ENCODE measurements at places on chromosomes 2 and 18.

- DNase-seq = no peak
These were observed 67.4 kb downstream of the GYPC start for GRCh38 chr2:126723281-126723815.

DNA sequence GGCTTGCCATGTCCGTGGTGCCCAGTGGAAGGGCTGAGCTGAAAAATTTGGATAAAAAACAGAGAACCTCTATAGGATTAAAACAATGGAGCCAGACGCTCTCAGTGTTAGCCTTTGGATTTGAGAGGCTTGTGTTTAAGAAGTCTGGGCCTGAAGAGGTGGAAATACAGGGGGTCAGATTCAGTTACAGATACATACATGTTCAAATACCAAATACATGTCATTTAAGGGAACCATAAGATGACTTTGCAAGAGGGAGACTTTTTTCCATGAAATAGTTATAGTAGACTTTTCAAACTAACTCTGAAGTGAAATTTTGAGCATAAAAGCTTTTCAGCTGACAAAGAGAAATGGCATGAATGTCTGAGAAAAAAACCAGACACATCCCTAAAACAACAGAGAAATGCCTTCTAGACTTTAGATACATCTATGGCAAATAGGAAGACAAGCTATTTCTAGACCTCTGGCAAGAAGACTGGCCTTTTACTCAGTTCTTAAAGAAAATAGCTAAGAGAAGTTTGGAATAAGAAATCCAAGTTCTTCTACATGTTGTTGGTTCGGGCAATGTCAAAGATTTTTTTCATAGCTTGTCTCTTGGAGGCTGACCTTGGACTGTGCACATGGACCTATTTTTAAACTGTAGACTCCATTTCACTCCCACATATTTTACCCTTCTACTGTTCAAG is 112.9 kb downstream of the LTBP1 start:
- no peak for DNase-seq

DNA sequence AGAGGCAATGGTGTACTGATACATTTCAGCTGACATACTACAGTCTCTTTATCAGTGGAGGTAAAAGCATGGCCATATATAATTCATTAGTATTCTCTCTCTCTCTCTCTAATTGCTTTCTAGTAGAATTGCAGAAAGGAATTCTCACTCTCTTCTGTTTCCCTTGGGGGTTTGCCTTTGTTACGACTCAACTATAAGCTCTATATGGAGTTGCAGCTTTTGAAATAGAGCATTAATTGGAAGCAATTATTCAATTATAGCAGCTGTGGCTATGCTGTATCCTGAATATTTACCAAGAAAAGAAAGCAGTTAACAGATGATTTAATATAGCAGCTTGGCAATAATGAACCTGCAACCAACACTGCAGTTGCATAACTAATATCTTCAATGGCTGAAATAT is 132.7 kb upstream of the STON1 start:
- DNase-seq = no peak

- DNase-seq = no peak
These were observed 173.9 kb upstream of the ERBB4 start for GRCh38 chr2:212712466-212712865.

DNA sequence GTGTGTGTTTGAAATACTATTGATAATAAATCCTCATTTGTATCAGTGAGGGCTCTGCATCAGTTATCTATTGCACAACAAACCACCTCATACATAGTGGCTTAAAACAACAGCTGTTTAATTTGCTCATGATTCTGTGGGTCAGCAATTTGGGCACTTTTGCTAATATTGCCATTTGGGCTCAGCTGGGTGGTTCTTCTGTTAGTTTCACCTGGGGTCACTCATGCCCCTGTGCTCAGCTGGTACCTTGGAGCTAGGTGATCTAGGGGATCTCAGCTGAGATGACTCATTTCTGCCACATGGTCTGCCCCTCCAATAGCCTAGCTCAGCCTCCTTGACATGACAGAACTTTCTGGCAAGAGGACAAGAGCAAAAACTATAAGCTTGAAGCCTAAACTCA is 126.3 kb downstream of the LYPD6B start:
- DNase-seq = no peak

DNA sequence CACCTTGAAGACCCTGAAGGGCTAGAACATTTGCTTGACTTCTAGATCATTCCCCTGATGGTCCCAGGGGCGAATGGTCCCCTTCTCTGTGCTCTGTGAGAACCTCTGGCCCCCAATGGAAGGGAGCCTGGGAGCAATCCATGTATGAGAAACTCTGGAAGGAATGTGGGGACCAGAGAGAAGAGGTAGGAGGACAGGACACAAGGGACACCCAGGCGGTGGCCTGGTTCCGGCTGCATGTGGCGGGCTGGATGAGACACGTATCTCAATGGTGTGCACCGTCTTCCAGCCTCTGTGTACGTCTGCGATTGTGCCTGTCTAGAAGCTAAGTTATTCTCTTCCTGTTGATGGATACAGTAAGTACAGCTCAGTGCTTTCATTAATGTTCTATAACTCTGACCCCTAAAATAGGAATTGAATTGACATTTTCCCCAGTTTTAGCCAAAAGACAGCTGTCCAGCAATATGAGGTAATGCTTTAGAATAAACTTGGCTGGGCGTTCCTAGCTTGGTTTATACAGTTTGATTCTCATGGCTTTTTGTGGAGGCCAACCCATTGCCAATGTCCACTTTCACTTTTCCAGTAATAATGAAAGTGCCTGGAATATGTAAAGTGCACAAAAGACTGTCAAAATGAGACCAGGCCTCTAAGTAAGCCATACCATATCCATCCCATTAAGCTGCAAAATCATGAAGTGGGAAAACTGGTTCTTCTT is 30.1 kb upstream of the COPS8 start:
- DNase-seq = no peak

- DNase-seq = no peak
These were observed 67.3 kb downstream of the UXS1 start for GRCh38 chr2:106126705-106127281.

DNA sequence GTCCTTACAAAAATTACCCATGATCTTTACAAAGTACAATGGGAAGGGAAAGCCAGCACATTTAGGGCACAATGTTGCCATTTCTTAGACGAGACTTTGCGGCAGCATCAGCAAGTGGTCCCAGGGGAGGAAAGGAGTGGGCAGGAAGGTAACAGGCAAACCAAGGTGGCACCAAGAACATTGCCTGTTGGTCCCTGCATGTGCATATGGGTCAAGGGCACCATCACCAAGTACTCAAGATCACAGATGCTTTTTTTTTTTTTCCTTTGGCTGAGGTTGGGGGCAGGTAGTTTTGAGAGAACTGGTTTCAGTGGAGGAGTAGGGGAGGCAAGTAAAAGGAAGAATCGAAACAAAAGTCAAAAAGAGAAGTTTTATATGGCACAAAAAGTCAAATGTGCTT is 752 bp upstream of the CYTIP start:
- no peak for DNase-seq

- no peak for DNase-seq
These were observed 24.3 kb downstream of the GALNT1 start for GRCh38 chr18:35605686-35606417.

GRCh38 chr2:110113961-110114591 is 1.5 kb downstream of the MALL start:
- DNase-seq = no peak

DNA sequence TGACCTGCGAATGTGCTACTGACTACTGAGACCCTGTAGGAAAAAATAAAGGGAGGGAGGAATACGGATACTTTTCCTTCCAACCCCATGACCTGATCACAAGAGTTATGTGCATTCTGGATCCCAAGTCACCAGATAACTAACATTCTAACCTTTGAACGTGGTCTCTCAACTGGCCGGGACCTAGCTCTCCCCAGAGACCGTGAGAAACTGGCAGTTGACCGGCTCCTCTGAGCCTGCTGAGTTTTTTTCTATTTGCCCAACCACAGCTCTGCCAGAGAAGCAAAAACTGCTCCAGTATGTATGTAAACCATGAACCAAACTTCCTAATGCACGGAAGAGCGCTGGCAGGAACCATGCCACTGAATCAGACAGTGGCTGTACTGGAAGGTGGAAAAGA is 47.5 kb upstream of the PTMA start:
- no peak for DNase-seq

DNA sequence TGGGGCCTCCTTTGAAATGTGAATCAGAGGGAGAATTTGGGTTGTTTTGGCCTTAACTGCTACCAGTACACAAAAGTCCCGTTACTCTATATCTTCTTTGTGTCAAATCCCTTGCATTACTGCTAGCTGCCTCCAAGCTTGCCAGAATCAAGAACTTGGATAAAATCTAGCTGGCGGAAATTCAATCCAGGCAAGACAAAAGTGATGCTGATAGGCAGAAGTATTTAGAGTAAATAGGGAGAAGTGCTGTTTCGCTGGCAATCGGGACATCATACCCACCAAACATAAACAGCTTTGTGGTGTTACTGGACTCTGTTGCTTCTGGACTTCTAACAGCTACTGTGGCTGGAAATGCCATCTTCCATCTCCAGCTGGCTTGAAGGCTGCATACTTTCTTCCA is 2.5 kb downstream of the IFIH1 start:
- DNase-seq = no peak

DNA sequence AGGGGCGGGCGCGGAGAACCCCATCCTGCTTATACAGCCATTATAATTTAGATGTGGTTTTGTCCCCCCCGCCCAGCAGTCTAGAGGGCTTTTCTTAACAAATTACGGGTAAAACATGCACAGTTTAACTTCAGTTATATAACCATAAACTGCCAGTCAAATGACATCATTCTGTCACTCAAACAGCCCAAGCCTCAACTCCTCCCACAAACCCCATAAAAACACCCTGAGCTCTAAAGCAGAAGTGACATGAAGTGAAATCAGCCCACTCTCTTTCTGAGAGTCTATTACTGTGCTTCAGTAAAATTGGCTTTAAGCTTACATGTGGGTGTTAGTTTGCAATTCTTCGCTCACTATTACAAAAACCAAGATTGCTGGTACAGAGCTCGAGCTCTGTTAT is 705.1 kb upstream of the GCFC2 start:
- no peak for DNase-seq

DNA sequence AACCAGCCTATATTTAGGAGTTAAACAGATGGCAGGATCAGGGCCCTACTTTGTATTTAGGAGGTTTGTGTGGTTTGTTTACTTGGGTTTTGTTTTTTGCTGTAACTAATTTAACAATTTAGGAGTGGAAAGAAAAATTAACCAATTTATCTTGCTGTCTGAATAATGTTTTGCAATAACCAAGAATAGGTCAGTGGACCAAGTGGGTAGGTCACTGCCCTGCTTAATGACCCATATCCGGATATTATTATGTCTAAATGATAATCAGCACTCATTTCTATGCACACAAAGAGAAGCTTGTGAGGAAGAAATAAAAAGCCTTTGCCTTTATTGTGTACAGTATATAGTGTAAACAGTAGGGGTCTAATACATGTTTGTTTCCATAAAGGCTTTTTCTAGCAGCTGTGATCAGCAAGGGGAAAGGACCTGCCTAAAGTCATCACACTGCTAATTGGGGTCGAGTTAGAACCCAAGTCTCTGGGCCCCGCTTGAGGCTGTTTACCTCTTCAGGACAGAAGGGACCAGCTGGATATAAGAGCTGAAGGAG is 76.6 kb downstream of the TGOLN2 start:
- DNase-seq = no peak

DNA sequence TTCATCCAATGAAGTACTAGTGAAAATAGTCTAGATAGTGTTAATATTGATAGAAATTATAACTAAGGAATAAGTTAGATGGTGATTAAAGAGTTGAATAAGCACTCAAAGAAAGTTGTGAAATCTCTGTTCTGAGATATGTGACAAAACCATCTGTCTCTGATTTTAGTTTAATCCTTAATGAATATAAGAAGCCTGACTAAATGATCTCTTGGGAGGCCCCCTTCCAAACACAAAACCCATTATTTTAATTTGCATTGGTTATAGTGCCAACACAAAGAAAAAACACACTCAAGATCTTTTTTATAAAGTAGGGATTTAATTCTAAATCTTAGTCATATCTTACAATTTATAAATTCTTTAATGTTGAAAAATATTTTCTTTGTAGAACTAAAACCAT is 34.0 kb downstream of the SCN2A start:
- no peak for DNase-seq

DNA sequence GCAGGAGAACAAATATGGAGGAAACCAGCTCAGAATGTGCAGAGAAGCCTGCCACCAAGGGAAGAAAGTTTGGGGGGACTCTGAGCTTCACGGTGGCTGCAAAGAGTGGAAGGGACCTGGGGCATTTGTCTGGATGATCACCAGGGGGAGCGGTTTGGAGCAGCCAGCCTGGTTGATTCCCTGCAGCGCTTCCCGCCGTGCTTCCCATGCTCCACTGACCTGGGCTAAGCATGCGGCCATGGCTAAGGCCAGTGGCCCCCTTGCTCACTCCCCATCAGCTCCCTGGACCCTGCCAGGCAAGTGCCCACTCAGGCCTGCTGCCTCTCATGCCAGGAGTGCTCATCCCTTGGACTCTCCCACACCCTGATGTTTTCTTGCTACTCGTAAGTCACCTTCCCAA is 27.0 kb downstream of the NTSR2 start:
- no peak for DNase-seq

- DNase-seq = no peak
These were observed 836.0 kb upstream of the CDH2 start for GRCh38 chr18:29012883-29013465.
